Activated CD4-positive, alpha-beta T cell treated with anti-CD3 and anti-CD28 coated beads for 36 hours (primary cell): ENCODE measurements at places on chromosomes 5 and 9. TPM values are rescaled to one million over a fixed set of nuclear protein-coding genes. Genes with fewer than 3 reads are reported as not detected.

NIPAL4 gene
- 3.7 TPM for total RNA-seq

FAM151B gene
- total RNA-seq, result 0.75 TPM

MEIKIN gene
- not detected for total RNA-seq

NR5A1 gene
- not detected for total RNA-seq

GFRA3 gene
- 0.09 TPM for total RNA-seq
